CD4-positive, CD25-positive, alpha-beta regulatory T cell (primary cell): ENCODE measurements at places on chromosomes 2 and 18.

- no peak for DNase-seq
These were observed 212.3 kb upstream of the ATP5MC3 start for GRCh38 chr2:175393851-175394250.

DNA sequence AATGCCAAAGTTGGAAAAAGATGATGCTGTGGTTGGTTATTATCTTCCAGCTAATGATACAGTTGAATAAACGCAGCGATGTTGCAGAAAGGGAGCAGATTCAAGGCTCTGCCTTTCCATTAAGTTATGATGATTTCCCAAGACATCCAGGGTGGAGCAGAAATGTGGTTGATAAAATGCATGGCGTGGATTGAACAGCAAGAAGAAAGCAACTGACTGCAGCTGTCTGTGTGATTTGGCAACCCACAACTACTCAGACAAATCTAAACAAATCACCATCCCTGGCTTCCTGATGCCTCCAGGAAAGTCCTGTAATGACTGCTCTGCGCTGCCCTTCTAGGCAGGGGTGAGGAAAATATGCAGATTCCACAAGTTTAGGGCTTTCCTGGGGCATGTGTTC is 166.3 kb downstream of the NRP2 start:
- no peak for DNase-seq

DNA sequence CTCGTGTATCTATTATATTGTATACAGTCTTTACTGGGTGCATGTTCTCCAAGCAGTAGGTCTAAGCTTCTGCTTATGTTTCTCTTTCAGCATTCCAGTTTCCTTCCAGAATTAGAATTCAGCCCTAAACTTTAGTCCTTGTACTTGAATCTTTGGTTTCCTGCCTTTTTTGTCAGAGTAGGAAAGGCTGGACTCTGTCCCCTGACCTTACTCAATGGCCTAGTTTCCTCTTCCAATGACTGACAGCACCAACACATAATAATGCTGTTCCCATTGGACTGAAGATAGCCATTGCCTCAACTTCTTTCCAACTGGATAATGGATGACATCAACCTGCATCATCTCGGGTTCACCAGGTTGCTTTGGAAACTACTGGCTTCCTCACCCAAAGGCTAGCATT is 217.0 kb downstream of the FIGN start:
- DNase-seq = no peak

DNA sequence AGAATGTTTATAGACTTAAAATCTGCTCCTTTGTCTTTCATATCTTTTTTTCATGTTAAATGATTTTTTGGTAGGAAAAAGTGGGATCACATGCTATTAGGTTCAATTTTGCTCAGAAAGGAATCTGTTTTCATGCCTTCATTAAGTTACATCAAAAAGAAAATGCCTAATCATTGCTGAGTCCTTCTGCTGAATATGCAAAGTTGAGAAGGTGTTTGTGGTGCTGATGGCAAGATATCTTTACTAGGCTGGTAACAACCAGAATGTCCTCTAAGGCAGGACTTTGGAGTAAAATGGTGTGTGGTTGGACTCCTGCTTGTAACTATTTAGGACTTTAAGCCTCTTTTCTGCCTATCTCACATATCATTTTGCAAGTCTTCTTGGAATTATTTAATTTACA is 88.3 kb downstream of the TRIB2 start:
- DNase-seq = no peak

DNA sequence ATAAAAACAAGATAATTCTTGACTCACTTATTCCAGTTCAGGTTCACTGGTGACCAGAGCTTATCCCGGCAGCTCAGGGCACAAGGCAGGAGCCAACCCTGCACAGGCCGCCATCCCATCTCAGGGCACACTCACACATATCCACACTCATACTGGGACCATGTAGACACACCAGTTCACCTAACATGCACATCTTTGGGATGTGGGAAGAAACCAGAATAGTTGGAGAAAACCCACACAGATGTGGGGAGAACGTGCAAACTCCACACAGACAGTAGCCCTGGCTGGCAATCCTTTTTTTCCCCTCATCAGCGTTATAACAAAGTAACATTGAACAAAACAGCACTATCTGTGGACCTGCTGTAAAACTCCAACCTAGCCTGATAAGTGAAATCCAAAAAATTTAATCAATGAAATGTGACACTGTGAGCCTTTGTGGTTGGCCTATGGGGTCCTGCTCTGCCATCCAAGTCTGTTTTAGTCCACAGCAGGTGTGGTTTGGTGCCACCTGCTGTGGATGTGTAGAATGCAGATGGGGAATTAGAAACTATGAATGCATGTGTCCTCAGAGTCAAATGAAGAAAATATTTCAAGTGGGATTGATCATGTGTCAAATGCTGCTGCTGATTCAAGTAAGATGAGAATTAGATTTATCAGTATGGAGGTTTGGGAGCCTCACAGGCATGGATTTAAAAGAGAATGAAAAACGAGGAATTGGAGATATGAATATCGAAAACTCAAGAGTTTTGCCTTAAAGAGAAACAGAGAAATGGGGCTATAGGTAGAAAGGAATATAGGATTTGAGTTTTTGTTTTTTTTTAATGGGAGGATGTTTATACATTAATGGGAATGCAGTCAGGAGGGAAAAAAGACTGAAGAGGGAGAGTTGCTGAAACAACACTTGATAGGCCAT is 47.0 kb downstream of the UGP2 start:
- DNase-seq = peak; percentile 69

- DNase-seq = no peak
These were observed 237.5 kb downstream of the ACTR3 start for GRCh38 chr2:114127372-114127771.

- no peak for DNase-seq
These were observed 101.8 kb downstream of the LOXHD1 start for GRCh38 chr18:46555213-46555612.

DNA sequence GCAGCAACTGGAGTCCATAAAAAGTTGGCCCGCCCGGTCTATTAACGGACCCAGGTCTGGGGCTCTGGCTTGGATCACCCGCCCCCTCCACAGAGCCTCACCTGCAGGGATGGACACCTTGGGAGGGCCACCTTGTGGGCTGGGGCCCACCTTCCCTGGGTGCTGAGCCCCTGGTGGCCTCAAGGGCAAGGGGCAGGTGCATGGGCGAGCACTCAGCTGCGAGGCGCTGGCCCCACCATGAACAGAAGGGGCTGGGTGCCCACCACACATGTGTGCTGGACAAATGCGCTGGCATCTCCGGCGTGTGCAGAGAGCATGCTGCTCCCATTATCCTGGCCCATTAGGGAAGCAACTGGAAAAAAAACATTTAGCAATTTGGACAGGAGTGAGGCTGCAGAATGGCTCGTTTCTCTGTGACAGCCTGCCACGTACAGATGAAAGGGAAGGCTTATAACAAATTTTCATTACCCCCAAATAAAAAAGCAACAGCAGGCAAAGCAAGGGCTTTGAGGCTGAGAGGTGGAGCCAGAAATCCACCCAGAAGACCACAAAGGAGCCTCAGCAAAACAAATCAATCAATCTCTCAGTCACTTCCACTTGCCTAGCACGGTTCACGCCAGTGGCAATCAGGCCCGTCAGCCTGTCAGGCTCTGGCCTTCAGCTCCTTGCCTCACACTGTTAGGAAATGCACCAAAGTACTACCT is 253.1 kb upstream of the ZNF521 start:
- no peak for DNase-seq

DNA sequence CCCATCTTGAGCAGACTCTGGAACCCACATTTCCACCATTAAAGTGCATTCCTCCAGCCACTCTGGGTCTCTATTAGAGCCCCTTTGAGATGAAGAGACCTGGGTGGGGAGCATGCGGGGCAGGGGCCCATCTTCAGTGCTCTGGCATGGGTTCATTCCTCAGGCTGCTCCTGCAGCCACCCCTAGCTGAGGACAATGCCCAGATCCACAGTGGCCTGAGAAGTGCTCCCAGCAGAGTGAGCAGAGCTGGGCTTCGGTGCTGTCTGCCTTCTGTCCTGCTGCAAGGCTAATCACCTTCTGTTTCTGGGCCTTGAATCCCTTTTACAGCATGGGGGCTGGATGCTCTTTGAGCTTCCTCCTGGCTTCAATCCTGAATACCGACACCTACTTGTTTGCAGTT is 169.8 kb downstream of the TRIM43 start:
- DNase-seq = no peak

GRCh38 chr2:205670292-205670691 is 12.0 kb upstream of the NRP2 start:
- DNase-seq = no peak

- no peak for DNase-seq
These were observed 38.4 kb upstream of the ITGAV start for GRCh38 chr2:186551323-186552050.

GRCh38 chr2:215141706-215142105 is 3.3 kb upstream of the ABCA12 start:
- DNase-seq = no peak

- DNase-seq = no peak
These were observed 150.6 kb downstream of the AGPS start for GRCh38 chr2:177543007-177543760.

GRCh38 chr2:240155745-240156390 is 15.4 kb upstream of the OTOS start:
- no peak for DNase-seq

- no peak for DNase-seq
These were observed 77.0 kb upstream of the LYPD1 start for GRCh38 chr2:132747046-132747445.

- DNase-seq = no peak
These were observed 124.5 kb upstream of the CTDP1 start for GRCh38 chr18:79554945-79555645.

GRCh38 chr2:102514061-102514785 is 41.2 kb downstream of the SLC9A4 start:
- no peak for DNase-seq

DNA sequence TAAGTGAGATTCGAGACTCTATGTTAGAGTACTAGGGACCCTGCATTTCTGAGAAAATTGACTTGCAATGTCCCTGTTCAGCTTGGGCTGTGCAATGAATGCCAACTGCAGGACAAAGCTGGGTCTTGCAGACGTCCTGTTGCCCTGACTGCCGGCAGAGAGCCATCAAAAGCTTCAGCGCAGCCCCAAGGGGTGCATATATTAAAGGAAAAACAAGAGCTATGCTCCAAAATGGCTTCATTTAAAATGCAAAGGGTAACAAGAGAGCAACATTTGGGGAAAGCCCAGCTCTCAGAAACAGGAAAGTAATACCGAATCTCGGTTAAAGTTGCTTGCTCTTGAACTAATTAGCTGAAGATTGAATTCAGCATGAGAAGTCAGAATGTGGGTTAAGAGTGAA is 110.9 kb upstream of the PNPT1 start:
- DNase-seq = no peak
